Thoracic aorta (tissue), 2 donors: ENCODE measurements at places on chromosomes 1 and 21. TPM values are rescaled to one million over a fixed set of nuclear protein-coding genes. Genes with fewer than 3 reads are reported as not detected.

The RNF186 gene
- total RNA-seq = not detected

The LPGAT1 gene
- total RNA-seq = 48.0 TPM

The GUCA2A gene
- total RNA-seq = not detected

The LGR6 gene
- 99.0 TPM for total RNA-seq

The PTGS2 gene
- 12.7 TPM for total RNA-seq

The C1QA gene
- total RNA-seq = 501 TPM
